Fibroblast of upper back skin (primary cell): ENCODE measurements at places on chromosomes 2 and 18.

DNA sequence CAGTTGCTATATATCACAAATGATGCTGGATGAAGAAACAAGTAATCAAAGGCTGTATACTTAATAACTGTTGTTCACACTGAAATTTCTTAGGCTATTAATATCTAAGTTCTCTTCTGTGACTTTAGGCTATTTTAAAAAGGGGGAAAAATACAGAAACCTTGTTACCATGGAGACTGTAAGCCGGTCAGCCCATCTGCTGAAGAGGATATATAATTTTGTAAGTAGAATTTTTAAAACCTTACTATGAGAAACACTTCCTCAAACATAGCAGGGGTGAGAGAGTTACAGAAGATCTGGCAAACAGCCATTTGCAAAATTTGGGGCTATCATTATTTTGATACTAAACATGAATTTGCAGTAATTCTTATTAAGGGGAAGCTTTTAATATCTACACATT lies 27.8 kb downstream of the CACNB4 start:
- no peak for DNase-seq

DNA sequence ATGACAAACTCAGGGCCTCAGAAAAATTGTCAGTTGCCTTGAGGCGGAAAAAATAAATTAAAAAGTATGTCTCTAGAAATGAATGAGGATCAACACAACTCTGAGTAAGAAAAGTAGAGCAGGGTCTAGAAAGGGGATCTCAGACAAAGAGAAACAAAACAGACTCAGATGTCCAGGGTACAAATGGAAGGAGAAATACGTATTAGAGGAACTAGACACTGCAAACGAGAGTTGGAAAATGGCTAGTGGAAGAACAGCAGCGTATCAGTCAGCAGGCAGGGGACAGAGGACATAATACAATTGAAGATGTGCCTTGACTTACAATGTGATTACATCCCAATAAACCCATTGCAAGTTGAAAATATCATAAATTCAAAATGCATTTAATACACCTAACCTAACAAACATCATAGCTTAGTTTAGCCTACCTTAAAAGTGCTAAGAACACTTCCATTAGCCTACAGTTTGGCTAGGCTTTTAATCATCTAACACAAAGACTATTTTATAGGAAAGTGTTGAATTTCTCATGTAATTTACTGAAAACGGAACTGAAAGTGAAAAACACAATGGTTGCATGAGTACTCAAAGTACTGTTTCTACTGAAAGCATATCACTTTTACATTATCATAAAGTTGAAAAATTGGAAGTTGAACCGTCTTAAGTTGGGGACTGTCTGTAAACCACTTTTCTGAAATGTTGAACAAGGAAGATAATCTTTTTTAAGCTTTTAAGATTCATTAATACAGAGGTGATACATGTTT lies 182.8 kb downstream of the NBAS start:
- no peak for DNase-seq

- no peak for DNase-seq
Measured at GRCh38 chr2:23814963-23815362, 112.0 kb downstream of the ATAD2B start.

DNA sequence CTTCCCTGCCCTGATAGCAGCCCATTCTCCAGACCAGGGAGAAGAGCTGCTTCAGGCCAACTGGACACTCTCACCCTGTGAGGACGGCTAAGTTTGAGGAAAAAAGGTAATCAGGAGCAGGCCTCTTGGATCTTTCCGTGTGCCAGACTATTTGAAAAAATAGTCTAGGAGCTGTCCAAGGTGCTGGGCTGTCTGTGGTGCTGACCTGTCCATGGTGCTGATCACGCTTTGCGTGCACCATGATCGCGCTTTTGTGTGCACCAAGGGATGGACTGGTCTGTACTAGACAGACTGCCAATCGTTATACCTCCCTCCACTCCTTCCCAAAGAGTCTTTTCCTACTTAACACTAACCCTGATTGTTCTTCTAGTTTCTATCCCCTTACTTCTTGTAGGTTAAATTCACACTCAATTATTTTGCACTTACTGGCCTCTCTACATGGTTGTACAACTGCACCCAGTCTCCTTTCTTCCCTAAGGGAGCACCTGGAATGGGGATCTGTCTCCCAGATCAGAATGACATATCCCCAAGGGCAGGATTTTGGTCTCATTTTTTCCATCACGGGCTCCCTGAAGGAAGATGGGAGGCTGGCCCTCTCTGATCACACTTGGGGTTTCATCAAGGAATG lies 295.4 kb downstream of the CELF4 start:
- peak; percentile 57 for DNase-seq

DNA sequence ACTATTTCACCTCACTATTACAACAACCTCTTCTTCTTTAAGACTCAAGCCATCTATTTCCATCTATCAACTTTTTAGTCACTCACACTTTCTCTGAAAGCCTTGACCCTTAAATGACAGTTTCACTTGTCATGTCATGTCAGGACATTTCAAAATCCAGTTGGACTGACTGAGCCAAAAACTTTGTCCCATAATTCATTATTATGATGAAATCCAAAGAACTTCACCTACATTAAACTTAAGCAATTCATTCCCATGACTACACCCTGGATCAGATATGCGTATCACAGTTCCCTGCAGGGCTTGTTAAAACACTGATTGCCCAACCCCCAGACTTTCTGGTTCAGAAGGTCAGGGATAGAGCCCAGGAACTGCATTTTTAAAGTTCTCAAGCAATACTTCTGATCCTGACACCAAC lies 26.5 kb downstream of the LDAH start:
- DNase-seq: peak; percentile 43

GRCh38 chr2:121579309-121579708 lies 48.6 kb downstream of the RNU4ATAC start:
- no peak for DNase-seq

- DNase-seq: peak; percentile 31
Measured at GRCh38 chr2:129935118-129935517, 44.3 kb upstream of the RAB6C start.

DNA sequence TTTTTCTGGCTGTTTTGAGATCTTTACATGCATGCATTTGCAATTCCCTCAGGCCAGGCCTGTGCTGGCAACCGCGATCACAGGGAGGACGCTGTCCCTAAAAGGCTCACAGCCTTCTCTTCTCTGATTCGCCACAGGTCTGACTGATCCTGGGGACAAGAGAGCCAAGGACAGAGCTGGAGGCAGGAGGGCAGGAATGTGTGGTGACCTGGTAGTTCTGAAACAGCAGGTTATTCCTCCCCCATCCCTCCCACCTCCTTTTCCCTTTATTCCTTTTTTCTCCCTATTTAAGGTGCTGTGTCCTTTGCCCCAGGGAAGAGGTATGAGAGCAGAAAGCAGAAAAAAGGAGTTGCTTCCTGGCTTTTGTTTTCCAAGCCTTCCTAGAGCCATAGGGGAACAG lies 21.9 kb downstream of the TMEM177 start:
- DNase-seq: no peak

- no peak for DNase-seq
Measured at GRCh38 chr2:219723311-219723710, 95.9 kb downstream of the SLC4A3 start.

GRCh38 chr2:11889101-11889850 lies 142.8 kb downstream of the LPIN1 start:
- no peak for DNase-seq

- DNase-seq: no peak
Measured at GRCh38 chr2:69529480-69529879, 92.2 kb upstream of the NFU1 start.

GRCh38 chr2:121722479-121722878 lies 14.2 kb downstream of the NIFK start:
- peak; percentile 69 for DNase-seq

- DNase-seq: no peak
Measured at GRCh38 chr2:72543497-72544216, 282.2 kb downstream of the EXOC6B start.

- no peak for DNase-seq
Measured at GRCh38 chr2:136049011-136049742, 63.8 kb upstream of the DARS1 start.

- no peak for DNase-seq
Measured at GRCh38 chr2:175025946-175026345, 20.8 kb upstream of the CHN1 start.

- no peak for DNase-seq
Measured at GRCh38 chr18:22778996-22779395, 154.1 kb upstream of the RBBP8 start.
